ENCODE measurements at places on chromosomes 1 and 21.

GRCh38 chr1:55146781-55147180 is 68.4 kb downstream of the USP24 start:
- DNase-seq = no peak

GRCh38 chr1:209486861-209487593 is 96.5 kb upstream of the CAMK1G start:
- no peak for DNase-seq

DNA sequence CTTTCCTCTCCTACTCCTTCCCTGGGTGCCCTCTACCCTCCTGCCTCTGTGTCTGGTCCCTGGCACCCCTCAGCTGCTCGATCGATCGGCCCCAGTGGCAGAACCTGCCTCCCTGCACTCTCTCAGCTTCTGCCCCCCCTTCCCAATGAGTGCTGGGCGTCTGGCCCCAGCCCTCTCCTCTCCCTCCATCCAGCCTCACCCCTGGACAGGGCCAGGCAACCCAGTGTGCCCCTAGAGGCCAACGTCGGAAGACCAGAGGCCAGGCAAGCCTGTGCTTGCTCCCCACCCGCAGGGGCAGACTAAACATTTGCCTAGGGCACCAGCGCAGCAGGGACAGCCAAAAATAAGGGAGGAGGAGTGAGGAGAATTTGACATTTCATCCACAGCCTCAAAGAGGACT is 43.5 kb downstream of the LGR6 start:
- DNase-seq = peak; percentile 8

GRCh38 chr21:42559326-42559725 is 45.7 kb downstream of the SLC37A1 start:
- DNase-seq = no peak

DNA sequence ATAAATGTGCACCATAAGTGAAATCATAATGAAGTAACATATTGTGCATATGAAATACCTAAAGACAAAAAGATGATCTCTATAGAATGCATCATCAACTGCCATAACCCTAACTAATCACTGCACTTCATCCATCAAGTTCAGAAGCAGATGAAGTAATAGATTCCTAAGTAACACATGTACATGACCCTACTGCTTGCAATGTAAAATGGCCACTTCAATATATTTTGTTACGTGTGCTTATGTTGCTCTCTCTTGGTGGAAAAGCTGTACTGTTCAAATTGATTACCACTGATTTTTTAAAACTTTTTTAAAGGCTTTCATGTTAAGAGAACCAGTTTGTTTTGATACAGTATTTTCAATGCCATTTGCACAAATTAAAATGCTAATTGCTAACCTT is 141.8 kb downstream of the TTLL7 start:
- no peak for DNase-seq

- DNase-seq = no peak
These were observed 1.6 kb upstream of the METTL25B start for GRCh38 chr1:156726549-156727226.

- no peak for DNase-seq
These were observed 121.5 kb downstream of the SIM2 start for GRCh38 chr21:36820176-36821031.

GRCh38 chr1:32215629-32216480 is 6.3 kb downstream of the TMEM234 start:
- peak; percentile 45 for DNase-seq

DNA sequence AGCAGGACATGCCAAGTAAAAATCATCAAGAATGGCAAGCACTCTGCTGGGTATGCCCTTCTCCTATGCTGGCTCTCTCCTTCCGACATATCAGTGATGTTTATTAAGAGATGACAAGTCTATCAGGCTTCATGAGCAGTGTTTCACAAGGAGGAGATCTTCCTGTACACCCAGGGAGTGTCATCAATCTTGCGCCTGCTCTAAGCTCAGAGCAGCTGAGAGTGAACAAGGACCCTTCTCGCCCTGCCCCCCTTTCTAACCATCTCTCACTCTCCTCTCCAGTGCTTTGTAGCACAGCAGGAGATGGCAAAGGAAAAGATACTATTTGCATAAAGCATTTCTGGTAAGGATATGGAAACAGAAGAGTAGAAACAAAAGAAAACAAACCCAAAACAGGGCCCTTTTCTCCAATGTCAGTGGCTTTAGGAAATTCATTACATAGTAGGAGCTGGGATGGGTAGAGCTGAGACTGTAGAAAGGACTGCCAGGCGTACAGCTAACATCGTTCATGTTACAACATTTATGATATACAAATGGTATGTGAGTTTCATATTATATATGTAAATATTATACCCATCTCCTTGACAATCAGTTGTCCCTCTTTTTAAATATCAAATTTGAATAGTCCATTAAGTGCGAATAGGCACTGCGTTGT is 201.7 kb downstream of the NUF2 start:
- no peak for DNase-seq

DNA sequence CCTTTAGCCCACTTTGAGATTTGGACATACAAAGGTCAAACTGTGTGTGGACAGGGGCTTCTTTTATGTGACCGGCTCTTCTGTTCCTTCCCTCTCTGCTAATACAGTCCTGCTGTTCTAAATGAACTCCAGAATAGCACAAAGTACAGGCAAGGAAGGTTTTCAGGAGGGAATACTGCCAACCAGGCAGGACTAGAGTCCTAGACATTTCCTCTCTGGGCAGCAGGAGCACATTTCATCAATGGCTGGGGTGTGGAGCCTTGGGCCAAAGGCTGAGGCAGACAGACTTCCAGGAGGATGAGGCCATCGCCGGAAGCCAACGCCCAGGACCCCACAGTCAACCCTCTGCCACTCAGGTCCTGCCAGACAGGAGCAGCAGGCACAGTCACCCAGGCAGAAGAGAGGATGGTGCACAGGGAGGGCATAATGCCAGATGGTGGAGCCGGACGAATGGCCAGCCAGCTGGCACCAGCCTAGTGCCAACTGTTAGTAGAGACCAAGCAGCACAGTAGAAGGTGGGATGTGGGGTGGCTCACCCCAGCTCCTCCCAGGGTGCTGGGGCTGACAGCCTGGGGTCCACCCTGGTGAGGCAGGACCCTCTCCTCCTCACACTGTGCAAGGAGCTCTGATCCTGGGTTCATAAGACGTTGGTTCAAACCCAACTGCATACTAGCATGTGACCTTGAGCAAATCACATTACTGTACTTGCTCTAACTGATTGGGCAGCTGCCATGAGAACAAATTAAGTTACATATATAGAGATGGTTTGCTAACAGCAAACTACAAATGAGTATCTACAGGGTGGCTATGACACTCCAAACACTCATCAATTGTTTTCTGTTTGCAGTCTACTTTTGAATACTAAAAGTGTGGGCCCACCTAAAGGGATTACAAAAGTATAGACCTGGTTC is 410.7 kb downstream of the SIPA1L2 start:
- no peak for DNase-seq

DNA sequence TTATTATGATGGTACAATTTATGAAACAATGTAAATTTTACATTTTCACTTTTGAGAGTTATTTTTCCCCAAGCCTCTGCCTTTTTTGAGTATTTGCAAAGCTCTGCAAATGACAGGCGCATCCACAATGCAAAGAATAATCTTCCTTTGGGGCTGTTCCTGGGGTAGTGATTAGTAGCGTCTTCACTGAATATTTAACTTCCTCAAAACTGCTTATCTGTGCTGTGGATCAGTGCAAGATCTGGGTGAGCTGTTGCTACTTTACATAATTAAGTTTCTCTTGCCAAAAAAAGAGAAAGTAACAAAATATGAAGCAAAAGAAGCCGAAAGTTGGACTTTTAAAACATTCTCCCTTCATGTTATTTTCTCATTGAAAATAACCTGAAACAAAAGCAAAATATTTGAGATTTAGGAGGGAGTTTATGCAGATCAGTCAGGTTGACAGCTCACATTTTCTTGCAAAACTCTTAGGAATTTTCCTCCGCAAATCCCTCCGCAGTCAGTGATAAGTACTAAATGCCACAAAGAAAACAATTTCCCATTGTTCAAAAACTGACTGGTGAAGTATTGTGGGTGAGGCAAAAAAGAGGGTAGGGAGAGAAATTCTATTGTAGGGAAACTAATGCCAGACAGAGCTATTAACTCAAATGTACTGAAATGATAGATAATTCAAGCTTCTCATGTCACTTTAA is 276.4 kb upstream of the B3GALT2 start:
- DNase-seq = no peak

DNA sequence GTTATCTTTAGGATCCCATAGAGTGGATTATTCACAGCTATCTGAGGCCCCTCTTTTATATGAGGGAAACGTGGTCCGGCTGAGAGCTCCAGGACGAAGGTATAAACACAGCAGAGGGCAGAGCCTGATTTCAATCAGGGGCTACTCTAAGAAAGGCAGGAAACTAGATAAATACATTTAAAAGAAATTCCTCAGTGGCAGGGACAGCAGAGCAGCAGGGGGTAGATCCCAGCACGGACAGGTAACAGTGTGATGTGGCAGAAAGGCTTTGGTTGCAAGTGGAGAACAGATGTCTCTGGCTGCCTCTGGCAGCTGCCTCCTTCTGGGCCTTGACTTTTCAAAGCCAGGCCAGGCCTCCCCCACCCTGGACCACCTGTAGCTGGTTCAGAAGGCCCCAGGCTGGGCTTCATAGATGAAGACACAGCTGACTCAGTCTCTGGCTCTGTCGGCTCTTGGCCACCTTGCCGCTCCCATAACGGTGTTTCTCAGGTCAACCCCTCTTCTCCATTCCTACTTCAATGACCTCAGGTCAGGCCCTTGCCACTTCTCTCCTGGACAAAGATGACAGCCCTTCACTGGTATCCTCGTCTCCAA is 43.8 kb downstream of the FAM78B start:
- no peak for DNase-seq

All from stimulated activated CD4-positive, alpha-beta T cell treated with anti-CD3 and anti-CD28 coated beads, Interleukin-1b, Interleukin-23, amount 100 ng/mL, for 4 hours (primary cell).